ENCODE measurements at places on chromosomes 1 and 21.

DNA sequence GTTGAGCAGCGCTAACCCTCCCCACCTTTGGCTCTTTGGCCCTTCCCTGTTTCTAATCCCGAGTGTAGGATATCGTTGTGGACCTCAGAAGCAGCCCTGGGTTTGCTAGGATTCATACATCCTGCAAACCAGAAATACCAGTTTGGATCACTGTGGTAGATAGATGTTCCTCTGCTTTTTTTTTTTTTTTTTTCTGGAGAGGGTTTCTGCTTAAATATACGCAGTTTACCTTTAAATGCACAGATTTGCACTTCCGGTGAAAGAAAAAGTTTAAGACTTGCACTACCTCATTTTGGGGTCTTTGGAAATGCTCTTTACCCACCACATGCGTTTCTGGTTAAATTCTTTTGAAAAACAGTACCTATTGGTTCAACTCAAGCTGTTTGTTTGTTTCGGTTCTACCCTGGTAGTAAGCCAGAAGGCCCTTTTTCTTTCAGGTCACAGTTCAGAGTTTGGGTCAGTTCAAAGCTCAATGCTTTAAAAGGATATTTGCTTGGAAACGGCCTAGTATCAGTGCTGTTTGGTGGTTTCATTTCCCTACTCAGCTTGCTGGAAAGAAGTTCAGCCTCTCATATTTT is 908 bp downstream of the DDI2 start:
- no peak for DNase-seq

DNA sequence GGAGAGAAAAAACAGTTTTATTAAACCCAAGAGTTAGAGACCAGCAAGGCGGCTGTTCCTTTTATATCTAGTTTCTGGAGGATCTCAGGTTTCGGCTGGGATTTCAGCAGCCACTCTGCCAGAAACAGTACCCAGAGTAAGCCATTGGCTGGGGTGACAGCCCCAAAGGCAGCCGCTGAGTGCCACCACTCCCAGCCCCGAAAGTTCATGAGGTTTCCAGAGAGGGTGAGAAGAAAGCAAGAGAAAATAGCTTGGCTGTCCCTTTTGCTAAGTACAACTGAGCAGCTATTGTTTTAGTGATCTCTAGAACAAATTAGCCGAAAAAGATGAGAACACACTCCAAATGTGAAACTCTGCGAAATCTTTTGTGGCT is 1.2 kb downstream of the SH3BGR start:
- no peak for DNase-seq

- DNase-seq = no peak
These were observed 2.7 kb upstream of the SSX2IP start for GRCh38 chr1:84693005-84693404.

GRCh38 chr1:84620720-84621313 is 46.6 kb upstream of the CTBS start:
- peak; percentile 38 for DNase-seq

- no peak for DNase-seq
These were observed 47.1 kb downstream of the LEPR start for GRCh38 chr1:65467536-65467935.

DNA sequence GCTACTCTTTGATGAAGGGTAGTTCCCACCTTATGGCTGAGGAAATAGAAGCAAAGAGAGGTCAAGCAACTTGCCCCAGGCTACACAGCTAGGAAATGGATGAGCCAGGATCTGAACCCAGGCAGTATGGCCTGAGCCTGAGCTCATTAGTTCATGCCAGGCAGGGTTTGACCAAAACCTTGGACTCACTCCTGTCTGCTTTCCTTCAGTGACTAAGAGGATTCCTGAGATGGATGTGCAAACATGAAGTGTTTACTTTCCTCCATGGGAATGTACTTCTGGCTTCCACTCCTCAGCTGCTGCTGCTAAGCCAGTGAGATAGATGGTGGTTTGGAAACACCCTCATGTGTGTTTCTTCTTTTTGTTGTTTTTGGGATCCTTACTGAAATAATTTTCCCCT is 35.1 kb upstream of the ERRFI1 start:
- DNase-seq = no peak

DNA sequence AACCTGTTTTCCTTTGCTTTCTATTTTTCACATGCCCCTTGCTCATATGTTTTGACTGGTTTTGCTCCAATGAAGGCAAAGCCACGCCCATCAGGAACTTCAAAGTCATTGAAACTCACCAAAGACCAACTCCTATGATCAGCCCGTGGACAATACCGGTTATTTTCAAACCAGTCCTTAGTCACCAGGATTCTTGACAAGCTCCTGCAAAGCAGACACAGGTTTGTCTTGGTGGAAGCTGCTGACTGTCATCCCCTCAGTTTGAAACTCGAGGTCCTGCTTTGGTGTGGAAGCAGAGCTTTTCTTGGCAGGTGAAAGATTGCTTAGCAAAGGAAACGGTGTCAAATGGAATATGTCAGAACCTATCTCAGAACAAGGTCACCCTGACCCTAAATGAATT is 384.7 kb upstream of the CXADR start:
- no peak for DNase-seq

- no peak for DNase-seq
These were observed 209.7 kb upstream of the ST6GALNAC5 start for GRCh38 chr1:76657623-76658022.

All from NCI-H1417 treated with DMSO at 0.1 percent for 48 hours (cell line).